Activated T-cell treated with anti-CD3 and anti-CD28 coated beads for 48 hours (primary cell): ENCODE measurements at places on chromosomes 16 and 17.

DNA sequence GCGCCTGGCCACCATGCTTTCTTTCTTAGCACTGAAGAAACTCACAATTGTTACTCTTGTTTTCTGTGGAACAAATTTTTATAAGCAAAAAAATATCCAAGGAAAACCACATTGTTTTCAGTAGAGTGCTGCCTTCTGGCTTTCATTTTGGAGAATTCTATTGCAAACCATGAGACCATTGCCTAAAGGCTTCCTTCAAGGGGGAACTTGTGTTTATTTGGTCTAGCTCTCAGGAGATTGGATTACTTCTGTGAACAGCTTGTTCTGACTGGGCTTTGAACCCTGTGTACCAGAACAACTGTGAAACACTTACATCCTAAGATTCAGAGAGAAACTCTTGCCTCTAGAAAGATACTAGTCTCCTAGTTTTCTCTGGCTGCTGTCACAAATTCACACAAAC, 32.1 kb downstream of the TOM1L1 start:
- no peak for DNase-seq

DNA sequence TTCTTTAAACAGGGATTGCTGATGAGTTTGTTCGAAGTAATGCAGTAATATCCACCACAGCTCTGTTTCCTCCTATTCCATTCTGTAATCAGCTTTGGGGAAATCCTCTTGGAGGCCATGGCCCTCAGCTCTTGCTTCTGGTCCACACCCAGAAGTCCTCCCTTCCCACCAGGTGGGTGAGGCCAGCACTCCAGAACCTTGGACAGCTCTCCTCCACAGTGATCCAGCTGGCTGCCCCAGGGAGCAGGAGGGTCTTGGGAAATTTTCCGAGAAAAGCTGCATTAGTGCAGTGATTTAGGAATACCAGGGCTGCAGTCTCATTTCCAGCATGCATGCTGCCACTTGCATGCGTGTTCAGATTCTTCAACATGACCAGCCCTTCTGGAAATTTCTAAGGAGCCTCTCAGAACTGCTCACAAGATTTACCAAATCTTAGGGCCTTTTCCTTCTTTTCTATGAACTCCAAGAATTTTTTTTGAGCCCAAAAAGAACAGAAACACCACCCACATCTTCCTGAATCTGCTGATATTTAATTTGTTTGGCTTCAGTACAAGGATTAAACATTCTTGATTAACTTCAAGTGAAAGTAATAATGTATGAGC, 4.2 kb downstream of the SMPD3 start:
- no peak for DNase-seq

GRCh38 chr16:29028457-29029167, 43.8 kb downstream of the LAT start:
- DNase-seq: no peak

- DNase-seq: no peak
Observed at GRCh38 chr17:70265471-70265870, 96.1 kb downstream of the KCNJ2 start.

DNA sequence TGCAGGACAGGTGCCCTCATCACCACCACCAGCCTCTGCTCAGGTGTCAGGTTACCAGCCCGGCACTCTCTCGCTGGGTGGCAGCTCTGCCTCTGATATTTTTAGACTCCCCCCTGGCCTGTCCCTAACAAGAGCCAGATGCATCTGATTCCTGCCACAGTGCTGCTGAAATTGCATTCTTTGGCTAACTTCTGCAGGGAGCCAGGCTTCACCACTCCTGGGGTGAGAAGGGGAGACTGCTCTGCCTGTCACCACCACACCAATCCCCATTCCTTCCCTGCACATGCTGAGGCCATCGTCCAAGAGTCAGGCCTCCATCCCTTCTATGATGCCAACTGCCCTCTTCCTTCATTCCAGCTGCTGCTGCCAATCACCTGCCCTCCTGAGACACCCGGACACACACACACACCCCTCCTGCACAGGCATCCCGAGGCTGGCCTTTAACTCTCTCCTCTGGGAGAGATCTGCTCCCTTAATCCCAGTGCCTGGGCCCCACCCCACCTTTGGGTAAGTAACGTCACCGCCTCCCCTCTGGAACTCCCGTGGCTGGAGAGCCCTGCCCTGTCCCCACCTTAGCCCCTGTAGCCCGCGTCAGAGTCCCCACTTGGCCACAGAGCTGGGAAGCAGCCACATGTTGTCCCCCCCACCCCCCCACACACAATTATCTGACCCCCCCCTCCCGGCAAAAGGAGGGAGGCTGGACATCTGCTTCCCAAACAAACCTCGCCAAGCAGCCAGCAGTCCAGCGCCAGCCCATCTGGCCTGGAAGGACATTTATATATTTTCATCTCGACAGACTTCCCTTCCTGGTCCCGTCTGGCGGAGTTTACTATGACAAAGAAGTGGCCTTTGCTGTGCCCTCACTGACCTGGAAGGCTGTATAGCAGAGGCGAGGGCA, 2.8 kb downstream of the EMP2 start:
- DNase-seq: no peak

- no peak for DNase-seq
Observed at GRCh38 chr17:19708431-19709175, 7.8 kb downstream of the SLC47A2 start.

GRCh38 chr17:55090079-55090492, 121.5 kb downstream of the STXBP4 start:
- DNase-seq: peak; percentile 11

GRCh38 chr17:78421534-78422266, 43.3 kb downstream of the PGS1 start:
- peak; percentile 61 for DNase-seq

DNA sequence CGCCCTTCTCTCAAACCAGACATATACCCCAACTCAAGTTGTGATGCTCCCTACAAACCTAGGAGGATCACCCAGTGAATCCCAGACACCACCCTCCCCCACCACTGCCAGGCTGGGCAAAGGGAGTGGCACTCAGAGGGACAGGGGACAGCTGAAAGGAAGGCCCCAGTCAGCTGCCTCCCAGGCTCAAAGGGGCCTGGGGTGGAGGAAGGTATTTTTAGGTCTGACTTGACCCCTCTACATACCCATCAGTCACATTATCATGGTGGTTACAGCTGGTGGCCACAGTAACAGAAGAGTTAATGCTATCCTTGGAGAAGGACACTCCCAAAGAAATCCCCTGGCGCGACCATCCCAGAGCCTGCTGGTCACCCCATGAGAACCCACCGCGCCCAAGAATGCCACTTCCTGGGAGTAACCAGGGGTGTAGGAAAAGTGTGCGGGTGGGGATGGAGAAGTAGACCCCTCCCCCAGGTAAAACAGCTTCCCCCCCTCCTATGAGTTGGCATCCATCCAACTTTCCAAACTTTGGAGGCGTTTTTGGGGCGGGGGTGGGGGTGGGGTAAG, 1.1 kb downstream of the CACNB1 start:
- DNase-seq: no peak
